ENCODE measurements at places on chromosomes 3 and 15.

DNA sequence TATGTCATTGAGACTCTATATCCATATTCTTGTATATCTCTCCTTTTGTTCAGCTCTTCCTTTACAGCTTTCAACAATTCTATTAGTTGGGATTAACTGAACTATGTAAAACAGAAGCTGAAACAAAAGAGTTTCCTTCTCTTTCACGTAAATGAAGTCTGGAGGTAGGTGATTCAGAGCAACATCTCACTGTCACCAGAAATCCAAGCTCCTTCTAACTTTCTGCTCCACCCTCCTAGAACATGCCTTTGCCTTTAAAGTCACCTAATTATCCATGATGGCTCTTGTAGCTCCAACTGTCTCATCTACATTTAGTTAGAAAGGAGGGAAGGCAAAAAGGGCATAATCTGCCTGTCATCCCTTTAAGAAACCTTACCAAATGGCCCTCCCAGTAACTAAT, 458.2 kb upstream of the MDFIC2 start:
- no peak for DNase-seq

DNA sequence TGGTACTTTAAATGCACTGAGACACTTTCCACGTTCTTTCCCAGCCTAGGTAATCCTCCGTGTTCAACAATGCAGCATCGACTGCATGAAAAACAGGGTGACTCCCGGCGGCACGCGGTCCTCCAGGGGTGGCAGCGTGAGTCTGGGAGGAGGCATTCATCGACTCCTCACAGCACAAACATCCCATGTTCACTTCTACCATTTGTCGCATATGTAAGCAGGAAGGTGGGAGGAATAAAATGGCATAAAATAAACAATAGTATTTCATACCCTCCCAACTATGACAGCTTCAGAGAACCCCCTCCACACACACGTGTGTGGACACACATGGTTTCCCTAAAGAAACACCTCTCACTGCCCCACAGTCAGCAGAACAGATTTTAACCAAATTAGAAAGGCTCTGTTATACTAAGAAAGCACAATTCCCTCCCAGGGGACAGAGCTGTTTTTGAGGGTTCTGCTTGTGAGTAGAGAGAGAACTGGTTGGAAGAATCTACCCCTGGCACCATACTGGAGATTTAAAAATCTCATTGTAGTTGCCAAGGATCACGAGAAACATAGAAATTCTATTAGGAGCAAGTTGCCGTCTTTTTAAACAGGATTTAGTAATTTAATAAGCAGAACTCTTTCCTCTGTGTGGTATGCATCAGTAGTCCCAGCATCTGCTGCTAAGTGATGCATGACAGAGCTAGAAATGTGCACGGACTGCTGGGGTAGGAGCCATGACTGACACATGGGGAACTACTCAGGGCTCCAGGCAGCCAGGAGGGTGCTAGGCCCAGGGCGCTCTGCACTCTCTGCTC, 6.0 kb downstream of the FAM43A start:
- DNase-seq, result no peak

- DNase-seq, result no peak
These were observed 493.4 kb upstream of the ALCAM start for GRCh38 chr3:104873331-104873730.

- DNase-seq, result no peak
These were observed 169.6 kb downstream of the B3GALNT1 start for GRCh38 chr3:160935413-160936095.

DNA sequence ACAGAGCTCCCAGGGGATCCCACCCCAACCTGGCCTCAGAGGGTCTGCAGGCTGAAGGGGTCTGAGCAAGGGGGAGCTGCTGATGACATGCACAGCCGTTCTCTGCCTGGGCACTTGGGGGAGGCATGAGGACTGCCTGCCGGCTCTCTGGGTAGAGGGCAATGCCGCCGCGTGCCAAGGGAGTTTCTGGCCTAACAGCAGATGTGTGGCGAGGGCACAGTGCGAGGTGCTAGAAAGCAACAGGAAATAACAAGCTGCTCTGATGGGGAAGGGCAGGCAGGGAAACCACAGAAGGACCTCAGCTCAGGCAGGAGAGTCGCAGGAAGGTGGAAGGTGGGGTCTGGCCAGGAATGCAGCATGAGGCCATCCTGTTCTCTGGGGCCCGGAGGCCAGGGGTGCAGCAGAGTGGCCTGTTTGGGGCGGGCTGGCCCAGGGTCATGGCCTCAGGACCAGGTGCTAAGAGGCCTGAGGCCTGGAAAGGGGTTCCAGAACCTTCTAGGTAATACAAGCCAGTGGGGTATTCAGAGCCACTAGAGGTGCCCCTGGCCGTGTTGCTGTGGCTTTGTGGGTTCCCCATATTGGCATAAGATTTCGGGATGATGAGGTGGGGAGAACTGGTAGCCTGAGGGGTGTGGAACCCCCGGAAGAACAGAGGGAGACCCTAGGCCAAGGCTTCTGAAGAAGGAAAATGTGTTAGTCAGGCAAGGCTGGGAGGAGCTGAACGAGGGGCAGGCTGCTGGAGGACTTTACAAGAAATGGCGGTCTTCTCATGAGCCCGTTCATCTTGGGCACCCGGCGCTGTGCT, 41.2 kb downstream of the RGMA start:
- DNase-seq, result no peak

DNA sequence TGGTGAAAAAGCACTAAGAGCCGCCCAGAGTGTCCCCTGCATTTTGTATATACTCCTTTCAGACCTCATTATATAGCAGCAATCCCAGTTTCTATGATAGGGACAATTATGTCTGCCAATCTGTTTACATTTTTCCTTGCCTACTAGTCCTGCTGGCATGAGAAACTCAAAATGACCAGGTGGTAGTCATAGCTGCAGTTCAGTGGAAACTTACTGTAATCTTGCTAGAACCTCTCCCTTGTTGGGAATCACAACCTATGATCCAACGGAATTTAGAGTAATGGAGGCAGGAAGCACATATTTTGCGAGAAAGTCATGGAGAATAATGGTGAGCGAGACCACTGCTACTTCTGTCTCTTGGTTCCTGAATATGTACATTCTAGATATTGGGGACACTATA, 28.6 kb upstream of the MINAR1 start:
- no peak for DNase-seq

- DNase-seq, result no peak
These were observed 968.2 kb upstream of the NR2F2 start for GRCh38 chr15:95362306-95362705.

- DNase-seq, result no peak
These were observed 68.3 kb downstream of the SMAD3 start for GRCh38 chr15:67133738-67134066.

GRCh38 chr3:105387122-105387751, 20.5 kb downstream of the ALCAM start:
- no peak for DNase-seq

- no peak for DNase-seq
These were observed 176.2 kb downstream of the PEX5L start for GRCh38 chr3:179860275-179861107.
